ENCODE measurements at places on chromosomes 13 and 19. TPM values are rescaled to one million over a fixed set of nuclear protein-coding genes. Genes with fewer than 3 reads are reported as not detected.

Gene PVR
- 23.2 TPM for total RNA-seq

Gene EHD2
- total RNA-seq: 1.2 TPM

Gene NR2C2AP
- 9.0 TPM for total RNA-seq

Gene ZNF497
- total RNA-seq: 6.1 TPM

Gene CPB2
- total RNA-seq: not detected

DNA sequence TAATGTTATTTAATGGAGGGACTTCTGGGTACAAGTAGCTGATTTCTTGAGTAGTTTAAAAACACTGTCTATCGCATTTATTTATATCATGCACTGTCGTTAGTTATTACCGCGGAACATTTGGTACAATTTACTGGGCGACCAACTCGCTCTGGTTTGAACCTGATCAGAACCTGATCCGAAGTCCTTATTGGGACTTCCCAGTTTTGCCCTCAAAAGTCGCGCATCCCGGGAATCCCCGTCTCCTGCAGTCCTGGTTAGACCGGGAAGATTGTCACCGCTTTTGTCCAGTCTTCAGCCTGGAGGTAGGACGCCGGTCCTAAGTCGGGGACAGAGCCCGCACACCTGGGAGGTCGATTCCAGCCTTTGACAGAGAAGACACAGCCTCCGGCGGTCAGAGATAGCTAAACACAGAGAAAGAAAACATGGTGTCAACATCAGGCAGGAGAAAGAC lies 694 bp downstream of the CLN5 start:
- no peak for DNase-seq

GRCh38 chr13:50612717-50613116 lies 230.8 kb downstream of the DLEU7 start:
- no peak for DNase-seq

DNA sequence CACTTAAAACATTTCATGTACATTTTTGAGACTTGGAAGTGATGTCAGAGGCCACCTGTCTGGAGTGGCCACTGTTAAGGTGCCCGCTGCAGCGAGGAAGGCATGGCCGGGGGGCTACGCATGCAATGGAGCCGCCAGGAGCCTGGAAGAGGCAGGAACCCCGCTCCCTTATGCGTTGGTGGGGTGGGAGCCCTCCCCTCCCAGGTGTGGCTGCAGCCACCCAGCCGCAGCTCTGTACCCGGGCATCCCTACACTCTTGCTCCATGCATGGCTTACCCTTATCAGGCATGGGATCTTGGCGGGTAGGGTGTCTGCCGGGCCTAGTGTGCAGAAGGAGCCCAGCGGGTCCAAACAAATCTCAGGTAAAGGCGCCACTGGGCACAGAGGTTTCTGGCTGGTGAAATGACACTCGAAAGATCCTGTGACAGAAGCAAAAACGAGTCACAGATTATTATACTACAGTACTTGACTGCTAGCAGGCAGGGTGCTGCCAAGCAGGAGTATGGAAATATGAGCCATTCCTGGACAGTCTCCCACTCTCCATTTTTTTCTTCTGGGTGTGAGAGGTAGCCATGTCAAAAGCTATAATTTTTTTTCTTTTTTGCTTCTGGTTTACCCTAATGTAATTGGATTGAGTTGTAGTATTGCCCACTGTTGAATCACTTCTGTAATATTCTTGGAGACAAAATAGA lies 1606.3 kb upstream of the MIR17HG start:
- no peak for DNase-seq

DNA sequence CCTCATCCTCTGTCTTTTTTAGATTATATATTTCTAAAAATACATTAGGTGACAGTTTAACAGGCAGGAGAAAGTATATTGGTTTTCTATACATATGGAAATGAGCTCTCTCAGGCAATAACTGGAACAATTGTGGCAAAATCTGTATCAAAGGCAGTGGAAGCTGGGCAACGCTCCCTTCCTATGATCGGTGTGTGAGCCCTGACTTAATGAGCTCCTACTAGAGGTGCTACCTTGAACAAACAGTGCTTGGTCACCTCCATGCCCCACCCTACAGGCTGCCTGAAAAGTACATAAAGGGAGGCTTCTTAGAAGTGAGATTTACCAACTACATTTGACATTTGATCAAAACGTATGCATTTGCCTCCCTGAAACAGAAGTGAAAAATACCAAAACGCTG lies 185.3 kb downstream of the EFNB2 start:
- no peak for DNase-seq

DNA sequence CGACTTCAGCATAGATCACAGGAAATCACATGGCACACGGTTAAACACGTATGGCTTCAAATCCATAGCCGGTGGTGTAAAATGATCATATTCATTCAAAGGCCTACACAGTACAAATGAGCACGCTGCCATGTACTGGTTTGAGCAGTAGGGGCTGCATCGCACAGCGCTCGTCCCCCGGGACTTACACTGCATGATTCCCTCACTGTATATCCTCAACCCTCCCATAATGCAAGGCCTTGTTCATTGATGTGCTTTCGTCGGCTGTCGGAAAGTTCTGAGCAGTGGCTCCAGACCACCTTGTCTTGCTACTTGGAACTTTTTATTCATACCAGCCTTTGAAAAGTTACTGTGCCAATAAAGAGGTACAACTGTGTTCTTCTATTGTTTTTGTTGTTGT lies 578.2 kb downstream of the MYO16 start:
- no peak for DNase-seq

GRCh38 chr13:46896341-46897137 lies at the start of gene HTR2A:
Gene HTR2A (minus strand): TSS chr13:46897053. CDS start chr13:46895906, 1,147 bp downstream.
- no peak for DNase-seq

- no peak for DNase-seq
Measured at GRCh38 chr19:51664131-51664530, 17.5 kb upstream of the SIGLEC14 start.

DNA sequence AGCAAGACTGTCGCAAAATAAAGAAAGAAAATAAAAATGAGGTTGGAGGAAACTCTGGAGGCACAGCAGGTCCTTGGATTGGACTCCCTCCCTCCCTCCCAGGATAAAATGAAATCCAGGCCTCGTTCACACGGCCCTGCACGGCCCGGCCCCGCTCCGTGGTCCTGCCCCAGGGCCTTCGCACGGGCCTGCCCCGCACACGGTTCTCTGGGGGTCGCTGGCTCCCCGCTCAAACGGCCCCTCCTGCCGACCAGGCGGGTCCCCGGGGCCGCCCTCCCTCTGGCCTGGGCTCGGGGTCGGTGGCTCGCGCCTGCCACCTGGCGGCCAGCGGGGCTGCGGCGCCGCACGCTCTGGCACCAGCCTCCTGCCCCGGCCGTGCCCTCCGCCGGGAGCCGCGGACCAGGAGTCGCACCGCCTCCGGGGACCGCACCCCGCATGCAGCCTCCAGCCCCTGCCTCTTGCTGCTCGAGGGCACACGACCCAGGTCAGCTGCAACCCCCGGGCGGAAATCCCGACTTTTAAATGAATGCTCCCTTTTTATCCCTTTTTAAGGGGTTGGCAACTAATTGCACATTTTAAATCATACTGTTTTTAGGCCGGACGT lies 1.5 kb upstream of the WDR18 start:
- peak; percentile 98 for DNase-seq

DNA sequence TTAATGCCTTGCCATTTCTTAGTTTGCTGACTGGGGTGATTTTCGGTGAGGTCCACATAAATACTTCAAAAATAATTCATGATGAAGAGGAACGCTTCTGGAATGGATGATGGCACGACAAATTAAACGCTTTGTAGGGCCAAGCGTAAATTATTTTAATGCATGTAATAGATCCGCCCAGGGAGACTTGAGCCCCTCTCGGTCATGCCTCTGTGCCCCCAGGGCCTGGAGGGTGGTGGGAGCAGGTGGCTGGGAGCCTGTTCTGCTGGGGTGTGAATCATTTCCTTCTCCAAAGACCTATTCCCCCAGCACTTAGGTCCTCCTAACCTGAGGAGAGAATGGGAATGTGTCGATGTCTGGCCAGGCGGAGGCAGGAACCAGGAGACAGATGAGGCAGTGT lies 350.6 kb downstream of the ZNF536 start:
- DNase-seq: no peak

GRCh38 chr13:56975647-56976046 lies 165.1 kb upstream of the PRR20A start:
- no peak for DNase-seq

All from frontal cortex (tissue), 4 donors.